CD14-positive monocyte (primary cell): ENCODE measurements at places on chromosomes 7 and 10.

- no peak for DNase-seq
Measured at GRCh38 chr10:58556516-58557165, 44.0 kb downstream of the BICC1 start.

DNA sequence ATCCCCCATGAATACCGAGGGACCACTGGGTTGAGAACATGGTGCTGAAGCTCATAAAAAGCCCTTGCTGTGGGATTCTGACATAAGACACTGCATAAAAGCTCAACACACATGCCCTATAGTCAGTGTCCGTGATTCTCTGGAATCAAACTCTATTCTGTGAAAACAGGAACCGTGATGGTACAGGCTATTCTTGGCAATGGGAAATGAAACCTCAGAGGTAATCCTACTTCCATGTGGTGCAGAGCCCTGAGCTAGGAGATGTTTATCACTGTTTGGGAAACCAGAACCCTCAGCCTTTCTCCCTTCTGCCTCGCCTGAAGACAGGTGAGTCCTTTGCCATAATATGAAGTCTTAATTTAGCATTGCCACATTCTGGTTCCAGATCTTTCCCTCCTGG is 80.8 kb upstream of the PRSS1 start:
- peak; percentile 35 for DNase-seq

DNA sequence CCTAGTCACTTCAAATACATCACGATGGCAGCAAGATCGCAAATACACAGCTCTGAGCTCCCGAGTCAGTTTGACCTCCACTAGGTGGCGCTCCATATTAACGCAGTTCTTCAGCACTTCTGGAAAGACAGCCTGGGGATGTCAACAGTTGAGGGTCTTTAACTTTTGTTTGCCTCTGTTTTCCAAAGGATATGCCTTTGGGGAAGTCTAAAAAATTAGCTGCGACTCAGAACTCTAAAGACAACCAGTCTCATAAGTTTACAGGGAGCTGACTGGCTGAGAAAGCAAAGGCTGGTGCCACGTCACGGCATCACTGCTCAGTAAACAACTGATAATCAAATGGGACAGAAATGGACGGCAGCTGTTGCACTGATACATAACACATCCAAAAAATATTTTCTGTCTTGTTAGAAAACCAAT is 458.8 kb downstream of the SORCS1 start:
- DNase-seq: peak; percentile 39

- DNase-seq: no peak
Measured at GRCh38 chr7:105009667-105010503, 4.1 kb upstream of the KMT2E start.

DNA sequence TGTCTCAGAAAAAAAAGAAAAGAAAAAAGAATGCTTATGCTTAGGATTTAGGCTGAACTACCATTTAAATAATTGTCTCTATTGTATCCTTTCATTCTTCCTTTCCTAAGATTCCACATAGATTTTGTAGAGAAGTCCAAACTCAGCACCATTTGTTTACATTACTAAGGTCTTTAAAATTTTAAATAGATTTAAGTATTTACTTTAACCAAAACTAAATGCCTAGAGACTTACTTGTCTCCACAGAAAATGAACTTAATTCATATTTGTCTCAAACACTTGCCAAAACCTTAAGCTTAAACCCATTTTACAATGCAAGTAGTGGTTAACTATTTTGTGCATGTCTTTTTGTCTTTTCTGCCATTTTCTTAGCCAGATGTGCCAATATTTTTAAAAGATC is 54.1 kb upstream of the ABI1 start:
- no peak for DNase-seq

DNA sequence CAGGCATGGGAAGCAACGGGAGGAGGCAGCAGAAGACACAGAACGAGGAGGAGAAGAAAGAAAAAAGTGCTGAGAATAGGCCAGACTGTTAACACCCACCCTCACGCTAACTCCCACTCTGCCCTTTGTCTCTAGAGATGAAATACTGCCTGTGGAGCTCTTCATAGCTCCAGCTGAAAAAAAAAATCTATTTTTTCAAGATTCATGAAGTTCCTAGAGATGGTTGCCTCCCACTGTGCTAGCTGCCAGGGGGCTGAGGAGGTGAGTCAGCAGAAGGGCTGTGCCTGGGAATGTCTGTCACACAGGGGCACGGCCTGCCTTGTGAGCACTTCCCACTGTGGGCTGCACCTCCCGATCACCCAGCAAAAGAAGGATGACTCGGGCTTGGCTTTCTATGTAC is 144.5 kb downstream of the RNF216 start:
- no peak for DNase-seq

DNA sequence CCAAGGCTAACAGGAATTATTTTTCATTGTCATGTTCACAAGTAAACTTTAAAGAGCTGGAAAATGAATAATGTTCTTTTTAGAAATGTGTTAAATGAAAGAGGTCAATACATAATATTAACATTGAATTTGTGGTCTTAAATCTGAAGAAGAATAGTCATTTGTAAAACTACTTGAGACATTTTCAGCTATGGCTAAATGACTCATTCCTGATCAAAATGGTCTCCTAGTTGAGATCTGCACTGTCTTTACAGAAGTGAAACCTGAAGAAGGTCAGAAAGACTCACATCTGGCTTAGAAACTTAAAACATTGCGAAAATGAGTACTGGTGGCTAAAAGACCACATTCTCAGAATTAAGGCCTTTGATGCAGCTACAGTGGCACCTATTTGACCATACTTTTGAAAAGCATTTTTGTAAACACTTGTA is 5.9 kb downstream of the PIK3CG start:
- peak; percentile 92 for DNase-seq

GRCh38 chr7:149799397-149800168 is 26.2 kb upstream of the ZNF467 start:
- peak; percentile 17 for DNase-seq

DNA sequence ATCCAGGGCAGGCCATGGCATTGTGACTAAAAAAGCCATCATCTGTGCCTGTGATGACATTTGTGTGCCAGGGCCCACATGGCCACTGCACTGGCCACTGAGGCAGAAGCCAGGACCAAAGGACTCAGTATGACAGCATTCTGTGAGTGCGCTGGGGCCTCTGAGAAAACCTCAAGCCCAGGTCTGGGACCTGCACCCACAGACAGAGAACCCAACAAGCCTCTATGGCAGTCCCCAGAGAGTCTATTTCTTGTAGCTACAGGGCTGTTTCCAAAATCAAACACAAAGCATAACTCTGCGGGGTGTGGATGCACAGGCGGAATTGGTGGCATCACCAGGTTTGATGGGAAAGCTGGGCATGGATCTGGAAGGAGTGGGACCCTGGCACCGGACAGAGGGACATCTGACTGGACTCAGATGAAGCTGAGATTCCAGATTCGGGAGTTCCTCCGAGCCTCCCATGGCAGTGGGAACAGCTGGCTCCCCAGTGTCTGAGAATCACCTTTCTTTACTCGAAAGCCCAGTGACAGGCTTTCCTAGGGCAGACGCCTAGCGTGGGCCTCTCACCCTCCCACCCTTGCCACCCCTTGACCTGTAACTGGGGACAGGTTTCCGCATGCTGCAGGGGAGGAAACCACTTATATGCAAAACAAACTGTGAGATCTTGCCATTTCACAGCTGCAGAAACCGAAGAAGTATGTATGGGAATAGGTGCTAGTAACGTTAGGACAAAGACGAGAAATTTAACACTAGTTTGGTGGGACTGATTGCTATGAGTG is 70.6 kb upstream of the RHEB start:
- DNase-seq: no peak

- no peak for DNase-seq
Measured at GRCh38 chr7:133860628-133861335, 266.4 kb upstream of the LRGUK start.

- no peak for DNase-seq
Measured at GRCh38 chr7:101319401-101319800, 2.2 kb downstream of the IFT22 start.

GRCh38 chr7:151260883-151261282 is 12.4 kb upstream of the SMARCD3 start:
- no peak for DNase-seq

DNA sequence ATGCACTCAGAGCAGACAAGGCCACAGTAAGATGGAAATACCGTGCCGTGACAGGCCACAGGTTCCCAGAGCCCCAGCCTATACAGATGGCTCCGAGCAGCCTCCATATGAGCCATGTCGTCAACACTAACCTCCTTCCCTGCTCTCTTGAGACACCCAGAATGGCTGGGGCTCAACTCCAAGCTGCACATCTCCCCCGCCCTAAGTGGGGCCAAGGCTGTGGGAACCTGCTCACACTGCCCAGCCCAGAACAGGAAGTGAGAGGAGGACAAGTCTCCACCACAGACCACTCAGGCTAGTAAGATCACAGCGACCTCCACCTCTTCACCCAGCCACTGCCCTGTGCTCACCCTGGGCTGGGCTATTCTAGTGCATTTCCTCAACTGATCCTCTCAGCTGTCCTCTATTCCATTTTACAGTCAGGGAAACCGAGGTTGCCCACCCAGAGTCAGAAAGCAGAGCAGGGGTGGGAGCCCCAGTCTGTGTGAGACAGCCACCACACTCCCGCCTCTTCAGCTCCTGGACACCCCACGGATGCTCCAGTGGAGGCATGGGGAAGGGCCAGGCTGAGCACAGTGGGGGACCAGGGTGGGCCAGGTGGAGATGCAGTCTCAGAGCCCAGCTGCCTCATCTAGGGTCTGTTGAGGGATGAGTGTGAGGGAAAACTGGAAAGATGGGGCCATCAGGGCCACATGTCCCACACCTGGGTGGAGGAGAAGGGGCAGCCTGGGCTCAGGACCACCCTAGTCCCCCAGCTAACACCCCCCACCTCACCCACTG is 11.6 kb downstream of the GRID1 start:
- peak; percentile 39 for DNase-seq

- no peak for DNase-seq
Measured at GRCh38 chr7:2438186-2438585, 34.8 kb downstream of the CHST12 start.

- no peak for DNase-seq
Measured at GRCh38 chr7:48042216-48042615, 6.9 kb downstream of the C7orf57 start.

- DNase-seq: no peak
Measured at GRCh38 chr7:1172666-1173523, 12.9 kb upstream of the ZFAND2A start.

DNA sequence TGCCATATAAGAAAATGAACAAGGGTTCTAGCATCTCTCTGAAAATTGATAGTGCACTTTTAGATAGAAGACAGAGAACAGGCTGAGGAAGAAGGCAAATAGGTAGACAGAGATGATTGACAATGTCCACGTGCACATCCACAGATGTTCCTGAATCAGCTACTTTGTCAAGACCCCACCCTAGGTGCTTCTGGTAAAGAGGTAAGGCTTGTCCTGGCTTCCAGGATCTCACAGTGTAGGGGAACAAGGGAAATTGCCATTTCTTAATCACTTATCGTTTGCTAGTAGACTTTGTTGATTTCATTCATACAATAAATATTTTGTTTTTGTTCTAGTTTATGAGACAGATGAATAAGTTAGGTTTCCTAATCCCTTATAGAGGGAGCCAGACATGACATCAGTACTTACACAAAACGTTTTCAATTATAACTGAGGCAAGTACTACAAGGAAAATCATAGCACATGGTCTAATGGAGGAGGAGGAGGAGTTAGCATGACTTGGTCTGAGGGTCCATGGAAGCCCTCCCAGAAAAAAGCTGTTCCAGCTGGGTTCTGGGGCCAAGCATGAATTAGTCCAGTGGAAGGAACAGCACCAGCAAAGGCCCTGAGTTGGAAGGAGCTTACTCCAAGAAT is 115.9 kb upstream of the ARID5B start:
- DNase-seq: no peak
